ENCODE measurements at places on chromosomes 7 and 10.
A peak's percentile ranks its signal among the peaks of the same experiment; 100 is the strongest.

GRCh38 chr7:2601065-2601464, 30.7 kb upstream of the TTYH3 start:
- DNase-seq = no peak

GRCh38 chr10:62772186-62772974, 32.1 kb upstream of the ADO start:
- no peak for DNase-seq

GRCh38 chr10:66888237-66888636, 37.6 kb upstream of the LRRTM3 start:
- no peak for DNase-seq

- DNase-seq = no peak
Measured at GRCh38 chr10:11687357-11687771, 54.8 kb upstream of the ECHDC3 start.

DNA sequence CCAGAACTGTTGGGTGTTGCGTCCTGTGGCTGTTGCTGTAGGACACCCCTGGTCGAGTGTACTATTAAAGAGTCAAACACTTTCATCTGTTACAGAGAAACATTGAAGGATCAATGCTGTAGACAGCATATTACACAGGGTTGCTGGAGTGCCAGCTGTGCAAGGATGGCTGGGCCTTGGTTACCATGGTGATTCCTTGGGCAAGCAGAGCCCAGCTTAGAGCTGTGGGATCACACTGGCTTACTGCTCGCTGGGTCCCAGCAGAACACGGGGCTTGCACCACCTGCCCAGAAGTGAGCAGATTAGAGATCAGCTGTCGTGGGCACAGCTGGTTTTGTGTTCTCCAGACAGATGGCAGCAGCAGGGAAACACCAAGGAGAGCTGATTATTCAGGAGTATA, 76.0 kb downstream of the GPR141 start:
- DNase-seq = no peak

- no peak for DNase-seq
Measured at GRCh38 chr10:27893358-27893954, 105.4 kb downstream of the ODAD2 start.

DNA sequence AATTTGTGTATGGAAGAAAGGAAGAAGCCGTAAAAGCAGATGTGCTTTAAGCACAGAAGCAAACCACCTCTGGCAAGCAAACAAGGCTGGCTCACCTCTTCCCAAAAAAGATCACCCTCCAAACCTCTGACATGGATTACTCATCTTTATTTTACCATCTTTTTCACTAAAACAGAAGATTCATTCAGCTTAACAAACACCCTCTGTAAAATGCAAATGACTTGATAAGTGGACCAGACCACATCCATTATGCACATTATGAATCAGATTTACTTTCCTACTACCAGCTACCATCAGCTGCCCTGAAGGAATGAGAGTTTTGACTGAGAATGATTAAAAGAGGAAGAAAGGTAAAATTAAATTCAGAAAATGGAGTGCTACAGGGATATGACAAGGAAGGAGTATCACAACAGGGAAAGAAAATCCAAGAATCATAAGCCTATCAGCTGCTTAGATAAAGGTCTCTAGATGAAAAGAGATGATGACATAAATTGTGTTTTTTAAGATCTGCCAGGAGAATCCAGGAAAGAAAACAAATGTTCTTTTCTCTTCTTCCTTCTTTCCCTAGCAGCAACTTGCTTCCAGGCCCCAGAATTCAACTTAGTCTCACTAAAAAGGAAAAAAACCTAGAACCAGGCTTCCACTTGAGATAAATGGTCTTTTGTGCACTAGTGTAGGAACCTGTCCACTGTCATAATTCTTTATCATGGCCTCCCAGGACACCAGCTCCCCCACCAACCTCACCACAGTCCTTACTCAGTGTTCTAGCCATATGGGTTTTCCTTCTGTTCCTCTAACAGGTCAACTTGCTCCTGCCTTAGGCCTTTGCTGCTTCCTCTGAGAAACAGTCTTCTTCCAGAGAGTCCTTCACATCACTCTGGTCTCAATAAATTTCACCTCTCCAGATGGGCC, 47.4 kb downstream of the JAZF1 start:
- no peak for DNase-seq

DNA sequence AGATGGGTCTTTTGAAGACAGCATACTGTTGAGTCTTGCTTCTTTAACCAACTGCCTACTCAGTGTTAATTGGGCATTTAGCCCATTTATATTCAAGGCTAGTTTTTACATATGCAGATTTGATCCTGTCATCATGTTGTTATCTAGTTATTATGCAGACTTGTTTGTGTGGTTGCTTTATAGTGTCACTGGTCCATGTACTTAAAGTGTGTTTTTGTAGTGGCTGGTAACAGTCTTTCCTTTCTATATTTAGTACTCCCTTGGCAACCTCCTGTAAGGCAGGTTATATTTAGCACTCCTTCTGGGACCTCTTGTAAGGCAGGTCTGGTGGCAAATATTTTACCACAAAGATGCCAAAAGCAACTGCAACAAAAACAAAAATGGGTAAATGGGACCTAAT, 66.7 kb downstream of the TES start:
- no peak for DNase-seq

DNA sequence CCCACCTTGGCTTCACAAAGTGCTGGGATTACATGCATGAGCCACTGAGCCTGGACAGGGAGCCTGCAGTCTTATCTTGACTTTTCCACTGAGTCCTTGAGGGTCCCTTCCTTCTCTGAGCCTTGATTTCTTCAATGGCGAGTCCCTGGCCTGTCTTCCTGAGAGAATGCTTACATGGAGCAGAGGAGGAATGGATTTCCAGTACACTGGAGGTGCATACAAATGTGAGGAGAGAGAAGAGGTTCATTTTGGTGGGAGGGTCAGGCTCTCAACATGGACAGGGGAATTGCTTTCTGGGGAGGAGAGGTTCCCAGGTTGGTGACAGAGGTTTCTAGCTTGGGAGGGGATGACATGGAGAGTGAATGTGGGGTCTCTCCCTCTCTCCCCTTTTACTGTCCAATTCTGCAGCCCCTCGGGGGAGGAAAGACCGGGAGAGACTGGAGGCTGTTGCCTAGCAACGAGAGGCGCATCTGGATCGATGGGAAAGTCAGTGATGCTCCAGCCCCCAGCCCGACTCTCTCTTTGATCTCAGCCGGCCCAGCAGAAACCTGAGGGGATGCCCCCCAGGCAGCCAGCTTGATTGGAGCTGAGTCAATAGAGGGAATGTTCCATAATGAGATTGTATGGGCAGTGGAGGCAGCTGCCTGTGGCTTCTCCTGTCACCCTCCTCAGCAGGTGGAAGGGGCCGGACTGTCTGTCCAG, 14.8 kb downstream of the SRRM3 start:
- DNase-seq = no peak

DNA sequence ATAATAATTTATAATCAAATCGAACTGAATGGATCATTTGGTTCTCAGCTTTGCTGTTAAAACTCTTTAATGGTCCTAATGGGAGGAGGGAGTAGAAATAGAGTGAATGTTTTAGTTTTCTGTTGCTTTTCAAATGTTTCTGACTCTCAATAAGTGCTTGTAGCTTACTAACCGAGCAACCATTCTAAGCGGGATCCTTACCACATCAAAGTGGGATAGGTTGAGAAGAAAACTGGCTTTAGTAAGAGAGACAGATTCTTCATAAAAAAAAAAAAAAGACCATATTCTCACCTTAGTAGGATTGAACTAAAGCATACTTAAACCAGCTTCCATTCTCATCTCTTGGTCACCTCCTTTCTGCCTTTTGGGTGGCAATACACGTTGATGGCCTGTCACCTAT, 584.2 kb downstream of the AUTS2 start:
- no peak for DNase-seq

GRCh38 chr7:129864042-129864441, 88.7 kb downstream of the UBE2H start:
- DNase-seq = no peak

DNA sequence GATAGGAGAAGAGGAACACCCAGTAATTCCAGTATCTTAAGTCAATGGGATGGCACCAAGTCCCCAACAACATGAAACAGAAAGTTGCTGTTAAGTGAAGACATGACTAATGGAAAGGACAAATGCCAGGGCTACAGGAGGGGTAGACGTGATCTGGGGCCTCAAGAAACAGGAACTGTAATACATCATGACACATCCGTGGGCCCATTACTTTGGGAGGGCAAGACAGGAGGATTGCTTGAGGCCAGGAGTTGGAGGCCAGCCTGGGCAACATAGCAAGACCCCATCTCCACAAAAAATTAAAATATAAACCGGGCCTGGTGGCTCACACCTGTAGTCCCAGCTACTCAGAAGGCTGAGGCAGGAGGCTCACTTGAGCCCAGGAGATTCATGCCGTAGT, 408.6 kb upstream of the PRKCQ start:
- peak; percentile 88 for DNase-seq

- no peak for DNase-seq
Measured at GRCh38 chr10:70996549-70996948, 108.2 kb upstream of the PCBD1 start.

DNA sequence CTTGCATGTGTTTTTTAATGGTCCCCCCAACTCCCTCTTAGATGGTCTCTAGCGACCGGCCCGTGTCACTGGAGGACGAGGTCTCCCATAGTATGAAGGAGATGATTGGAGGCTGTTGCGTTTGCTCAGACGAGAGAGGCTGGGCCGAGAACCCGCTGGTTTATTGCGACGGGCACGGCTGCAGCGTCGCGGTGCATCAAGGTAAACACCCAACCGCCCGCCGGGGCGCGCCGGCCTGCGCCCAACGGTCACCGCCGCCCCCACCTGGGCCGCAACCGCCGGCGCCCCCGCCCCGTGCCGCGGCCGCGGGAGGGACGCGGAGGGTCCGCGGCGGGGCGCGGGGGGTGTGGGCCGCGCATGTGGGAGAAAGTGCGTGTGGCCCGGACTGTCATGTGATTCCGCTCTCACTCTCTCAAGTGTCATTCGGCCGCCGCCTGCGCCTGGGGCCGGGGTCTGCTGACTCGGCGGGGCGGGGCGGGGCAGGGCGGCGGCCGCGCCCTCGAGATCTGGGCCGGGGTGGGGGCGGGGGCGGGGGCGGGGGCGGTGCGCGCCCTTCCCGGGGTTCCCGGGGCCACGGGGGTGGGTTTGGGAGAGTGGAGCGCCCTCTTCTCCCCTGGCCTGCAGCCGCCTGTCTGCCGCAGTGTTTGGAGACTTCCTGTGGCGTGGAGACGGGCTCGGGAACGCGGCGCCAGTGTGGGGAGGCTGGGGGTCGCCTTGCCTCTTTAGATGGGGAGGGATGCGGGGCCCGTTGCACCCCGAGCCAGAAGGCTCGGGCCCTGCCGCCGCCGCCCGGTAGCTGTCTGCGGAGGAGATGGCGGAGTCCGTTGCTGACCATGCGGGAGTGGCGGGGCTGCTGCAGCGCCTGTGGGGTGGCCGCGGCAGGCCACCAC, 817 bp downstream of the MLLT10 start:
- DNase-seq = peak; percentile 74

GRCh38 chr10:129707406-129708388, 240.7 kb downstream of the MGMT start:
- no peak for DNase-seq

DNA sequence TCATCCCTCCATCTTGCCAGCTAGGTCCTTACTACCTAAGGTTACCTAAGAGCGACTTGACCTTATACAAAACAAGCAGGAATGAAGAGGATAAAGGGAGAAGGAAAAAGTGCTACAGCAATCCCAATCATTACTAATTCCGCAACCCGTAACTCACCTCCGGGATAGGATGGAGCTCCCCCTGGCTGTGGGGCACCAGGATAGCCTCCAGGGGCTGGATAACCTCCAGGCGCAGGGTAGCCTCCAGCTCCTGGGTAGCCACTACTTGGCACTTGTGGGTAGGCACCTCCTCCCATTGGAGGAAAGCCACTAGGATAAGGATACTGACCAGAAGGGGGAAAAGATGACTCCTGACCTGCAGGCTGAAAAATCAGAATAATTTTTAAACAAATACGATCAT, 15.8 kb downstream of the ANXA7 start:
- DNase-seq = peak; percentile 23

GRCh38 chr7:103396471-103396870, 49.0 kb downstream of the PSMC2 start:
- DNase-seq = no peak

GRCh38 chr7:42753811-42754363, 158.0 kb downstream of the C7orf25 start:
- DNase-seq = no peak

DNA sequence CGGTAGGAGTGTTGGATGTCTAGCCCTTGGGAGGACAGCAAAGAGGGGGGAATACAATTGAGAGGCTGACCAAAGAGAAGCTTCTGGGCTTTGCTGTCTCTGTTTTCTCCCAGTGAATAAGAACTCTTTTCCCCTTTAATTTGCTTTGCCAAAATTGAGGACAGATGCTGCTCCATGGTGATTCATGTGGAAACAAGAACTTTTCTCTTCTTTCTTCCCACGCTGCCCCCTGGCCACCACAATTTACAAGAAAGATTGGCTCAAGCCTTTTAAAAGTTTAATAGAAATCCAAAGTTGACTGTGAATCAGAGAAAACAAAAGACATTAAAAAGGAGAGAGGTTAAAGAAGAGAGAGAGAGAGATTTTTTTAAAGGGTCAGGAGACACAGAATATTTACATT, 49.0 kb downstream of the PRR15 start:
- DNase-seq = no peak

- DNase-seq = no peak
Measured at GRCh38 chr7:137919987-137920386, 73.2 kb upstream of the DGKI start.

DNA sequence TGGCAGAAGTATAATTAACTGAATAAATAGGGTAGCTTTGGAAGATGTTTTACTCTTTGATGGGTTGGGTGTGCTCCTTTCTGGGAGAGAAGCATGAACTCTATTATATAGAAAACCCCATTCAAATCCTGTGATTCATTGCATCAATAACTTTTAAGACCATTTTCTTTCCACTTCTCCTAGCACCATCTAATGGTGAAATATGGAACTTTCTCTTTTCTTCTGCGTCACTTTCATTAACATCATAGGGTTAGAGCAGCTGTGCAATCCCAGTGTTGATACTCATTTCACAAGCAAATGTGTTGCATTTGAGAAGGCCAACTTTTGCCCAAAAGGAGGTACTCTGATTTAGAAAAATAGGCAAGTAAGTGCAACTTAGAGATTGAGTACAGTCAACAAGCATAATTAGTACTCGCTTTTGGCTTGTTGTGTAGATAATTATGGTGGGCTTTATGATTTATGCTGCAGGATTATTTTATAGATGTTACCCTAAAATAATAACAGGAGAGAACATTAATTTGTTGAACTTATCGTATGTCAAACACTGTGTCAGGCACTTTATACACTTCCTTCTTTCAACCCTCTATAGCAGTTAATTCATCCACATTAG, 92.9 kb downstream of the CPED1 start:
- peak; percentile 51 for DNase-seq

DNA sequence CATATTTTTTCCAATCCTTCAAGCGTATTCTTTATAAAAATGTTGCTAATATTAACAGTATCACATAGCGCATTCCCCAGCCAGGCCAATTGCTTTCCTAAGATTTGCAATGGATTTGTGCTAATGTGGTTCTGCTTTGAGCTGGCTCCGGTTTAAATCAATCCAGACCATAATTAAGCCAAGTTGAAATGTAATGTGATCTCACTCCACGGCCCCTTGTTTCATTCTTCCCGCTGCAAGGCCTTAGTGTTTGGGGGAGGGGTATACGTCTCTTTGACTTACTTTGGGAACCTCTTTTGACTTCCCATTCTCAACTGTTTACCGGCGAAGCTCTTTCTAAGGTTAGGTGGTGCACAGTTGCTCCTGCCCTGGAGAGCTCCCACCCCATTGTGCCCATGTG, 86.4 kb downstream of the PRPF18 start:
- no peak for DNase-seq
